ENCODE measurements at places on chromosomes 1 and 21.

- no peak for DNase-seq
Observed at GRCh38 chr1:228007049-228007800, 427 bp downstream of the WNT3A start.

DNA sequence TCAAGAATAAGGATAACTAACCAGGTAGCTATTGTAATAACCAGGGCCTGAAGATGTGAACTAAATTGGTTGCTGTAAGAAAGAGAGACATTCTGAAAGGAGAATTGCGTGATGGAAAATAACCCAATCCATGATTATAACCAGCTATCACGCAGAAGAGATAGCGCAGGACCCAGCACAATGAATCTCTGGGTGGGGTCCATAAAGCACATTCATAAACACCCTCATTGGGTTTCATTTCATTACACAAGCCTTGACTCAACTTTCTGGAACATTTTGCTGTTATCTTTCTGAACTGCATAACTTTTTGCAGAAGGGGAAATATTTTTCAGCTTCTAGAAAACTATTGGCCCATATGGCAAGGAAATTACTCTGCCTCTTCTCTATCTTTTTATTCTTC, 45.3 kb upstream of the CDC7 start:
- no peak for DNase-seq

DNA sequence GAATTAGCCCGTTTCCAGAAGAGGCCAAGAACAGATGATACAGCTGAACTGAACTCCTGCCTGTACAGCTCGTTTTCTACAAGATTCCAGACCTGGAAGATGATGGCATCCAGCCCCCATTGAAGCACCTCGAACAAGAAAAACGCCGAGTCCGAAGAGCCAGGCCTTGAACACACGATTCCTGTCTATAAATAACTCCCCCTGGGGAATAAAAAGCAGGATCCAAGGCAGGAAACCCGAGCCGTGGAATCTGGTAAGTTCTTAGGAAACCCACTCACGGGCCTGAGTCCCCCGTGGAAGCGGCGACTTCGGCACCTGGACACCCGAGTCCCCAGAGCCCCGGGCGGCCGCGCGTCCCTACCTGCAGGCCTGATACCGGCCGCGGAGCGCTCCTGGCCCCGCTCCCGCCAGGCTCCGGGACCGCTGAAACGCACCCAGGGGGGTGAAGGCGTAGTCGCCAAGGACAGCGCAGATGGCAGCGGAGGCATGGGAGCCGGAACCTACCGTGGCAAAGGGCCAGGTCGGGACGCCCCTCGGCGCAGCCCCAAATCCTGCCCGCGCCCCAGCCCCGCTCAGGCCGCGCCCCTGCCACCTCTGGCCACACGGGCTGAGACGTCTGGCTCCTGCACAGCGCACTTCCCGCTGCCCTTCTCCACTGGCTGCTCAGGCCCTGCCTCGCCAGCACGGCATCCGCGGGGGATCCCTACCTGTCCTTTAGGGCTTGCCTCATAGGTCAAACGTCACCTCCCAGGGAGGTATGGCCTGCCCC, 14.0 kb upstream of the HLCS start:
- no peak for DNase-seq

GRCh38 chr1:110002695-110003094, 18.1 kb downstream of the AHCYL1 start:
- no peak for DNase-seq

- no peak for DNase-seq
Observed at GRCh38 chr1:117581391-117581943, 24.4 kb upstream of the TENT5C start.

- no peak for DNase-seq
Observed at GRCh38 chr21:42724226-42724920, 71.0 kb downstream of the PDE9A start.

DNA sequence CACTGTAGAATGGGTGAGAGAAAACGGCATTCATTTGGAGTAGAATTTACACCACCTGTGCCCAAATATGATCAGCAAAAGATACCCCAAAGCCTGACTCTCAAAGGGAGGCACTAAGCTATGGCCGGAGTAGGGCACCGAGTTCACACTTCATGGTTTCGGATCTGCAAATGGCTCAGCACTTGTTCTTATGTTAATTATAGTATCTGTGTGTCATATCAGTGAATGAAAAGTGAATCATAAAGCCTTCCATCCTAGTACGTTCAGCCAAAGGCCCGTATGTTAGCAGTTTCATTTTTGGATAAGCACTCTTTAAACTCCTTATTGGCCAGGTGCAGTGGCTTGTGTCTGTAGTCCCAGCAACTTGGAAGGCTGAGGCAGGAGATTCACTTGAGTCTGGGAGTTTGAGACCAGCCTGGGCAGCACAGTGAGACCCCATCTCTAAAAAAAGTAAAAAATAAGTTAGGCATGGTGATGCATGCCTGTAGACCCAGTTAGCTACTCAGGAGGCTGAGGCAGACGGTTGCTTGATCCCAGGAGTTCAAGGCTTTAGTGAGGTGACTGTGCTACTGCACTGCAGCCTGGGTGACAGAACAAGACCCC, 4.9 kb upstream of the CORT start:
- DNase-seq, result no peak

DNA sequence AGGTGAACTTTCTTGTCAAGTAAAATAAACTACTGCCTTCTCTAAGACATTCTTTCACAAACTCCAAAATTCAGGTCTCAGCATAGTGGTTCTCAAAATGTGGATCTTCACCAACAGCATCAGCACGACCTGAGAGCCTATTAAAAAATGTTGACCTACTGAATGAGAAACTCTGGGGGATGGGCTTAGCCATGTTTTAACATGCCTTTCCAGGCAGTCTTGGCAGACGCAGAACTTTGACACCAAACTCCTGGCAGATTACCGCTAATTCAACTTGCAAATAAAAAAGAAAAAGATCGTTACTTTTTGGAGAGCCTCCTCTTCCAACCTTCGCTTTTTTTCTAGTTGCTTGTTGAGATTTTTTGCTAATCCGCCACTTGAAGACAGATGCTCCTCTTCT, 35.1 kb downstream of the ARHGAP29 start:
- no peak for DNase-seq

DNA sequence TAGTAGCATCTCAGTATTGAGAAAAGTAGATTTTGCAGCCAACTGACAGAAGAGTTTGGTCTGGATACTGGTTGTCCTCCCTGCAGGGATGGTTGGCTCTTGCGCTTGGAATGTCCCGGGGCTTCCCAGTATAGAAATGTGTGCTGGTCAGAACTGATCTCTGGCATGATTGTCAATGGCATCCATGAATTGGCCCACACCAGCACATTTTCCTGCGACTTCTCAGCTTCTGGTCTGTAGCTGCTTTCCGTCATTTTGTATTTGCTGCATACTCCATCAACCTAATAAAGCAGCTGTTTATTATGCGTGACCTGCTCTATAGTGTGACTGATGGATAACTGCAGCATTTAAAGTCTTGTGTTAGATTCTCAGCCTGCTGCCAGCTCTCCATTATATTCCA, 203.7 kb downstream of the S1PR1 start:
- no peak for DNase-seq

- no peak for DNase-seq
Observed at GRCh38 chr1:91555821-91556531, 55.3 kb downstream of the CDC7 start.

DNA sequence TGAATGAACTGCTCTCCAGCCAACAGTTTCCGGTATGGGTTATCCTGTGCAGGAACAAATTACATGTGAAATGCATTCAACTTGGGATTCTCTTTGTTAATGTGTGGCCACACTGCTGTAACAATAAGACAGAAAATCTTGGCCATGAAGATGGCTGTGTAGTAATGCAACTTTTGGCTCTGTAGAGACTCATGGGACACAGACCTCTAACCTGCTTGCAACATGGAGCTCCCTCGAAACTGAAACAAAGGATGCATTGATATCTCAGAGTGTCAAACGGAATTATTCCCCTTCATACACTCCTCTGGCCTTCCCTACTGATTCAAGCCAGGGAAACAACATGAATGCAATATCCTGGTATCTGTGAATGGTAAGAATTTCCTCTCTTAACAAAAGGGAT, 559.3 kb upstream of the ZRANB2 start:
- no peak for DNase-seq

DNA sequence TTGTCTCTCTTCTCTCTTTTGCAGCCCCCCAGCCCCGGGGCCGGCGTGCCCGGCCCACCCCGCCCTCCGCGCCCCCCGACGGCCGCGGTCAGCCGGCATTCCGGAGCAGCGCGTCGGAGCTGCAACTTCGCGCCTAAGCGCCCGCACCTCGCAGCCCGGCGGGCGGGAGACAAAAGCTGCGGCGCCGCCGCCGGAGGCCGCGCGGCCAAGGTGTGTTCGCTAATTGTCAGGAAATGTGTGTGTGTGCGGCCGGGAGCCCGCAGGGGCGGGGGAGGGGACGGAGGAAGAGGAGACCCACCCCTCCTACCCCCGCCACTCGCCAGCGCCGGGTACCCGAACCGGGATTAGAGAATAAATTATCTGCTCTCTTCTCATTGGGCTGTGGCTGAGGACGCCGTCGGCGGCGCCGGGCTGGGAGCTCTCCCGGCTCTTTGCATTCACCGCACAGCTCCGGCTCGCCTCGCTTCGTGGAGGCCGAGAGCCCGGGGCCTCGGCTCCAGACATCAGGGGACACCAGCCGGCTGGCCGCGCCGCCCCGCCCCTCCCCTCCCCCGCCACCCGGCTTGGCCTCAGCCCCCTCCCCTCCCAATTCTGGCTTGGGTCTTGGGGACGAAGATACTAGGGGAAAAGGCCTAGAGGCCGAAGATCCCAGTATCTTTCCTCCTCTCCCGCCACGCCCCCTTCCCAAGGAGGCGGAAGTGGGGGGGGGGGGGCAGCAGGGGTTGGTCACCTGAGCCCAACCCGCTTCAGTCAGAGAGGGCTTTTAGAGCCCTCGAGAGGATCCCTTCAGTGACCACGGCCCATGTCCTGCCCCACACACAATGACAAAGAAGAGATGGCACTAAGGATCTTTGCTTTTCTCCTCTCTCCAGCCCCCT, 1.3 kb upstream of the BLACAT1 start:
- DNase-seq, result no peak

DNA sequence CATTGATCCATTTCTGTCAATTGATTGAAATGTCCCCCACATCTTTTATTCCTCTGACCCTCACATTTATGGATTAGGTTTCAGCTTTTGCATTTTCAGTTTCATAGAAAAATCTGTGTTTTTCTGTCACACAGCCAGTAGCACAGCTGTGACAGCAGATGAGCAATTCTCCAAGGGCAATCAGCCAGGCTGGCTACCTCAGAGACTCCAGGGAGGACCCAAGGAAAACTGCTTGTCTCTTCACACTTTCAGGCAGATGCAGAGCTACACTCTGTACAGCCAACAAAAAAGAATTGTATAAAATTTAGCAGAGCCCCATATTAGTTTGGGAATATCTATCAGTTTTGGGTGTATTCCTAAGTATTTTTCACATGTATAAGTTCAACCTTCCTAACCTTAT, 257.2 kb downstream of the LRRC7 start:
- no peak for DNase-seq

- no peak for DNase-seq
Observed at GRCh38 chr21:45825219-45825618, 156.4 kb upstream of the COL6A1 start.

- no peak for DNase-seq
Observed at GRCh38 chr1:86137436-86137835, 19.1 kb downstream of the COL24A1 start.

DNA sequence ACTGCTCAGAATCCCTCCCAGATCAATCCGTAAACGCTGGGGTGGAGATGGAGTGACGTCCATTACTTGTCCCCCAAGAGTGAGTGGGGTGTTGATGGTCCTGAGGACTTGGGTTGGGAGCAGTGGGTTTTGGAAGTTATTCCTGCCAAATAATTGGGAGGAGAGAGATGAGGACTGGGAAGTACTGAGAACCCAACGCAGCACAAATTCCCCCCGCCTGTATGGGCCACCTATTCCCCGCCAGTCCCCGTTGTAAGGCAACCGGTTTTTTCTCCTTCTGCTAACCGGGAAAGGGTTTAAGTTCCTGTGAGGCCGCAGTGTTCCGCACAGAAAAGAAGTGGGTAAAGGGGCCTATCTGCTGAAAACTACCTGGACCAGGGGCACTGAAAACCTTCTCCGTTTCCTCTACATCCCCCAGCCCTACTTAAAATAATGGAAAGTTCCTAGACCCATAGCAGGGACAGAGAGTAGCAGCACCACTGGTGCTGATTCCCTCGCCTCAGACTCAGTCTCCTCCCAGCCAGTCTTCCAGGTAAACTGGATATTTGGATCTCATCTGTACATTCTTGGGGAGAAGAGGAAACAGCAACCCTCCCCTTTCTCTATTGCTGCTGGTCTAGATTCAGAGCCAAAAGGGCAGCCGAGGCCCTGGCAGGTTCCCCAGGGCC, 738 bp downstream of the LURAP1 start:
- no peak for DNase-seq

DNA sequence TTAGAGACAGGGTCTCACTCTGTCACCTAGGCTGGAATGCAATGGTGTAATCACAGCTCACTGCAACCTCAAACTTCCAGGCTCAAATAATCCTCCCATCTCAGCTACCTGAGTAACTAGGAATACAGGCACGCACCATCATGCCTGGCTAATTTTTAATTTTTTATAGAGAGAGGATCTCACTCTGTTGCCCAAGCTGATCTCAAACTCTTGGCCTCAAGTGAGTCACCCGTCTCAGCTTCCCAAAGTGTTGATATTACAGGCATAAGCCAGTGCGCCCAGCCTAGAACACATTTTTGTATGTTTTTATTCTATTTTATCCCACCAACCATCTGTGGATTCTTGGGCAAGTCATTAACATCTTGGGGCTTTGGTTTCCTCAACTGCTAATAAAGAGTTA, 100.5 kb downstream of the AK5 start:
- no peak for DNase-seq

GRCh38 chr1:201375169-201375568, 2.3 kb downstream of the TNNT2 start:
- DNase-seq, result no peak

- DNase-seq, result no peak
Observed at GRCh38 chr1:185497177-185497576, 180.1 kb upstream of the IVNS1ABP start.

GRCh38 chr1:85411567-85412305, 53.2 kb downstream of the DDAH1 start:
- DNase-seq, result no peak

DNA sequence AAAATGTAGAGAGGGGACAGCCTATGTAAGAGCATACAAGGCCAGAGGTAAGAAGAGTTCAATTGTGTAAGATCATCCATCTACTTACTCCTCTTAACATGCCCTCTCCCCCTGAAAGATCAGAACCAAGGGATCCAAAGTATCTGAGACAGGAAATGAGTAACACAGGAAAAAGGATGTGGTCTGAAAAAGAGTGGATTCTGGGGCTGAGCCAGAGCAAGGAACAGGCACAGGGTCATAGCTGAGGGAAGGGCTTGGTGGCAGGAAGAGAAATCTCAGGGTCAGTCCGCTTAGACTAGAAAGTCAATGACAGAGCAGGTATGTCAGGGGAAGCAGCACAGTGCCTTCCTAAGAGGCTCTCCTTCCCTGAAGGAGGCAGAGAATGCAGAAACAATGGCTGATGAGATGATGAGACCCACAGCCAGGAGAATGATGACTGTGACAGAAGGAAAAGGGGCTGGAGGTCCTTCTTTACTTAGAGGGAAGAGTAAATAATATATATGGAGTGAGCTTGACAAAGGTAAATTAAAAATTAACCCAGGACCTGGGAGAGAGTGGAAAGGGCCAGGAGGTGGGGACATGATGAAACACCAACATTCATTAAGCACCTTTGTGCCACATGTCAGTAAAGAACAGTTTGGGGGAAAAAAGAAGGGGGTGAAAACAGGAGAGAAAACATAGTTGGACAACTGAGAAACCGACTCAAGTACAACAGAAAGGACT, 26.2 kb upstream of the A3GALT2 start:
- DNase-seq, result no peak

Measured in activated naive CD4-positive, alpha-beta T cell (primary cell).